ENCODE measurements at places on chromosomes 1 and 21.

DNA sequence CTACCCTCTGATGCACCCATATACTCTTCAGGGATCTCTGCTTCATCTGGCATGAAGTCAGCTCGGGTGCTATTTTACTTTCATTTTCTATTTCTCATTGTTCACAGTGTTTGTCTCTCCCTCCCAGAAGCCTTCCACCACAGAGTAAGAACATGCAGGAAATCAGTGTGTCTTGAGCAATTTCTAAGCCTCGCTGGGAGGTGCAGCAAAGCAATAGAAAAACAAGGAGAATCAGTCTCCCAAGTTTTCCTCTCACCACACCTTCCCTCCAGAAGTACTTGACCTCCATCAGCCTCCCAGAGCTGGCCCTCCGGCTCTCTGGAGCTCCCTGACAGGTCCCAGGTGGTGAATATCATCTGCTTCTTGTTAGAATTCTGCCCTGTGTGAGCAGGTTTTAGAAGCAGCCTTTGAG lies 594.7 kb upstream of the CAMK1G start:
- DNase-seq: peak; percentile 29

DNA sequence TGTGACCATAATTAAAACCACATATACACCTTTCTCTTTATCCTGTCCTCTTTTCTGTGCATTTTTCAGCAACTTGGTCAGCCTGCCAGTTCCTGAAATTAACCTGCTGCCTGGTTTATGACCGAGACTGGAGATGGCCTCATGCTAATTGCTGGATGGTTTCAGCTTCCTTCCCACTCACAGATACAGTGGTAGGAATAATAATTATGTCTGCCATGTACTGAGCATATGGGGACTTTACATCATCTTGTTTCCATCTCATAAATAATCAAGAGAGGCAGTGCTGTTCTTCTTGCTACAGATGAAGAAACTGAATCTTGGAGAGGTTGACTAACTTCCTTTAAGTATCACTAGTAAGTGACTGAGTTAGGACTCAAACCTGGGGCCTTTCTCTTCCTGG lies 148.2 kb downstream of the NOS1AP start:
- DNase-seq: no peak

DNA sequence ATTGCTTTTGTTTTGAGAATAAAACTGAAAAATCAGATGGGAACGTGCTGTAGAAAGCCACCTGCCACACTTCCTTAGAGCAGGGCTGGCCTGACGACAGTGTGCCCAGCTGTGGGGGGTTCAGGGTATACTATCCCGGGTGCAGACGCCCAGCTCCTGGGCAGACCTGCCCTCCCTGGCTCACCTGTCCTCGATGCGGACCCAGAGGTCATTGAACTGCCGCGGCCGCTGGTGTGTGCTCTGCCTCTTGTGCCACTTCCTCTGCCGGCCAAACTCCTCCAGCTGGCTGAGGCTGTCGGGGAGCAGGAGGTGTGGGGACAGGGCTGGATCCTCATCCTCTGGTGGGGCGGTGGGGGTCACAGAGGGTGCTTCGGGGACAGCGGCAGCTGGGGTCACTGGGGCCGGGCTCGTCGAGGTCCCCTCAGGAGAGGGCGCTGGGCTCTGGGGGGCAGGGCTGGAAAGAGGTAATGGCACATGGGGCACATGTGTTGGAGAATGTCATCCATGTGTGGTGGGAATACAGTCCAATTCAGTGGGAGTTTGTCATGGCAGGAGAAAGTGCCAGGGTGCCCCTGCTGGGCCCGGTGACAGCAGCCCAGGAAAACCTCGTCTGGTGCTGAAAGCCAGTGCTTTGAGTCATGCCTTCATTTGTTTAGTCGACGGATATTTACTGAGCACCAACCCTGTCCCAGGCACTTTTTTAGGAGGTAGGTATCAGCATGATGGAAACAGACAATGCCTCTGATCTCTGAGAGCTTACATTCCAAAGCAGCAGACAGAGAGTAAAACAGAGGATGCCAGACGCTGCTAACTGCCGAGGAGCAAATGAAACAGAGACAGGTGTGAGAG lies 222.0 kb downstream of the TRABD2B start:
- no peak for DNase-seq

DNA sequence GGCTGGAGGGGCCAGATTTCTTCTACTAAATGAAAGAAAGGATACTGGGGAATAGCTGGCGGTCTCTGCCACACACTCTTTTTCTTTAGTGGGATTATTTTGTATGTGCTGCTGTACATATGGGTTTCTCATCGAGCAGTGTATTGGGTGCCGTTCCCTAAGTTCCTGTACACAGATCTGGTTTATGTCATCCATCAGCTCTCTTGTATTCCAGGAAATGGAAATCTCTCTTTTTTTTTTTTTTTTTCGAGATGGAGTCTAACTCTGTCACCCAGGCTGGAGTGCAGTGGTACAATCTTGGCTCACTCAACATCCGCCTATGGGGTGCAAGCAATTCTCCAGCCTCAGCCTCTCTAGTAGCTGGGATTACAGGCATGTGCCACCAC lies 27.0 kb upstream of the NID1 start:
- no peak for DNase-seq

DNA sequence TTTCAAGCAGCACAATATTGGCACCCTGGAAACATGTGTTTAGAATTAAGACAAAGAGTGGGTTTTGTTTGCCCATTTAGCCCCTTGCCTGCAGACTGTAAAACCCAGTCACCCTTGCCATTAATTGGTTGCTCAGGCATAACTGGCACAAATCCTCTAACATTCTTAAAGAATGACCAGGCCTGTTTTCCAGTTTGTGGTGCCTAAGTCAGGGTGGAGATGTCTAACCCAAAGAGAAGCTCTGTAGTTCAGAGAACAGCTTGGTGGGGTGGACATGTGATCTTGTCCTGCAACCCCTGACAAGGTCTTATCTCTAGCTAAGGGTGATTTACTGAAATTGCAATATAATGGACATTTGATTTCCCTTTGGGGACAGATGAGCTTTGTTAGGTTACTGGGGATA lies 8.8 kb upstream of the ANGPTL7 start:
- DNase-seq: no peak

DNA sequence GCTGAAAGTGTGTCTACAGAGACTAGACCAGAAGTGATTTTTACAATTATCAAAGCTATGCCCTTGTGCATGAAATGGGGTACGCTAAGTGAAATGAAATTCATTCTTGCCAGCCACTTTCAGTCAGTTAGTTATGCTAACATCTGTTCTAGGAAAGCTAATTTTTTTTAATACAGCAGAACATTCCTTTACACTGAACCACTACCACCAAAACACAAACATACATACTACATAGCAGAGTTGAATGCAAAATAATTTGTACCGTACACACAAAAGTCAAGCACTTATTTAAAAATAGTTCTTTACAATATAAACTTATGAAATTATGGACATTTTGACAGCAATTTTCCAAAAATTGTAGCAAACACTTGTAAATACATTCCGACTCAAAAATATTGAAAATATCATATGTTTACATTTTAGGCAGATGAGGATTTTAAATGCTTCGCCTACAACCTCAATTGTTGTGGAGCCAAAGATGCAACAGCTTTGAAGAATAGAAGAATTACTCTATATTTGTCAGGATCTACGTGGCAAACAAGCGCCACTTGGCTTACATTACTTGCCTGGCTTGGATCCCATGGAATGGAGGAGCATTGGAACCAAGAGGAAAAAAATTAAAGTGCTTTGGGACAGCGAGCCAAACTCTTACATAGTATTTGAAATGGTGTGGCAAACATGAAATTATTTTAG lies 30.6 kb downstream of the WLS start:
- no peak for DNase-seq

DNA sequence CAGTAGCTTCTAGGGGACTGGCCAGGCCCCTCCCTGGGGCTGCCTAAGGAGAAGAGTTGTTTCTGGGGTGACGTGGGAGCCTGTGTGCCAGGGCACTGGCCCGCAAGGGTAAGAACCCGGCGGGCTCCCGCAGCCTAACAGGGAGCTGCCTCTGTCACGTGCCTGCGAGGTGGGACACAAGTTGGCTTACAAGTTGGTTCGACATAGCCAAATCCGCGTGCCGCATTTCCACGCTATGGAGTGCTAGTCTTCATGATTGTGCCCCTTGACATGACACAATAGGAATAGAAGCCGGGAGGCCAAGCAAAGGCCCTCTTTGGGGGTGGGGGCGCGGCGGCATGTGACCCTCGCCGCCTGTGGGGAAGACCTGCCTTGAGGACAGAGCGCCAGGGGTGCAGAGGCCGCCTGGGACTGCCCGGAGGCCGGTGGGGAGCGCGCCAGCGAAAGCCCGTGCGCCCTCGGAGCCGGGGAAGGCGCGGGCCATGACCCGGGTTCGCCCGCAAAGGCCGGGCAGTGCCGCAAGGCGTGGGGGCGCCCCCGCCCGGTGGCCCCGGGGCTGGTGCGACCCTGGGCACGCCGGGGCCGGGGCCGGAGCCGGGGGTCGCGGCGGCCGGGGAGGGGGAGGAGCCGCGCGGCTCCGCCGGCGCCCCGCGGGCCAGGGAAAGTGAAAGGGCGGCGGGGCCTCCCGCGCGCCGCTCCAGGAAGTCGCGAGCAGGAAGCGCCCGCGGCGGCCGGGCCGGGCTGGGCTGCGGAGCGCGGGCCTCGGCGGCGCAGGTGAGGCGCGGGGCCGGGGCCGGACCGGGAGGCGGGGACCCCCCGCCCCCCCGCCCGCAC lies at the start of gene SLC37A1:
SLC37A1 (plus strand) TSS at position 702 of the 834 bp plus-strand sequence. CDS start 4,603 bp downstream, outside the sequence.
- no peak for DNase-seq

DNA sequence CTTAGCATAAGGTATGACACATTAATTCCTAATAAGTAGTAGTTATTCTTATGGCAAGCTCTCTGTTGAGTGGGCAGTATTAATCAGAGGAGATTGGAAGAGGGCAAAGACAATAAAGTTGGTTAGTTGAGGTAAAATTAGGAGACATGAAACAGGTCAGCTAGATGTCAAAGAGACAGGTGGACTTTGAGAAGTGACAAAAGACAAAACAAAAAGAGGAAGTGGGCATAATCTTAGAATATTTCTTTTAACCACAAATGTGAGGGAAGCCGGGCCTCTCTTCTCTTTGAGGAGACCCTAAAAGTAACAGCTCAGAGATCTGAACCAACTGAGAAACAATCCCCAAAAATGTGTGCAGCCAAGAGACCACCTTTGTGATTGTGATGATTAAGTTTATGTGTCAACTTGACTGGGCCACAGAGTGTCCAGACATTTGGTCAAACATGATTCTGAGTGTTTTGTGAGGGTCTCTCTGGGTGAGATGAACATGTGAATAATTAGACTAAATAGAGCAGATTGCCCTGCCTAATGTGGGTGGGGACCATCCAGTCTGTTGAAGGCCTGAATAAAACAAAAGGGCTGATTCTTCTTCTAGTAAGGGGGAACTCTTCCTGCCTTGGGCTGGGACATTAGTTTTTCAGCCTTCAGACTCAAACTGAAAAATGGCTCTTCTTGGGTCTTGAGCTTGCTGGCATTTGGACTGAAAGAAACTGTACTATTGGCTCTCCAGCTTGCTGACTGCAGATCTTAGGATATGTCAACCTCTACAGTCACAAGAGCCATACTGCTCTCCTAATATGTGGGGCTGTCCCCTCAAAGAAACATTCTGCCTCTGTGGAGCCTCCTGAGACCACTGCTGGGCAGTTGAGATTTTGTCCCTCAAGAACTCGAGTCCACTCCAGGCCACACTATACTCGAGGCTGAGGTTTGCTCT lies 40.0 kb downstream of the FCRL5 start:
- DNase-seq: no peak

- DNase-seq: no peak
Observed at GRCh38 chr1:165799387-165799786, 28.0 kb upstream of the UCK2 start.

DNA sequence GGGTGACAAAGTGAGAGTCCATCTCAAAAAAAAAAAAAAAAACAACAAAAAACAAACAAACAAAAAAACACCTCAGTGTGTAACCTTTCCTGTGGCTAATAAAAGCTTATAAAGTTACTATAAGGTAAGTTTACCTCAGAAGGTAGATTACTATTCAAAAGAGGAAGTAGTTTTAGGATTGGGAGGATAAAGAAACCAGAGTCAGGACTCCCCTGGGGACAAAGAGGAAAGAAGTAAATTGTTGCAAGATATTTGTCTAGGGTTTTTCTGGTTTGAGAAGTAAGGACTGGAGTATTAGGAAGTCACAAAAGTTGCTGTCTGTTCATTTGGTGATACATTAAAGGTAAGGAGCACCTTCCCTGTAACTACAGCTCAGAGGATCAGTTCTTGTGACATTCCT lies 23.8 kb upstream of the CENPF start:
- no peak for DNase-seq

DNA sequence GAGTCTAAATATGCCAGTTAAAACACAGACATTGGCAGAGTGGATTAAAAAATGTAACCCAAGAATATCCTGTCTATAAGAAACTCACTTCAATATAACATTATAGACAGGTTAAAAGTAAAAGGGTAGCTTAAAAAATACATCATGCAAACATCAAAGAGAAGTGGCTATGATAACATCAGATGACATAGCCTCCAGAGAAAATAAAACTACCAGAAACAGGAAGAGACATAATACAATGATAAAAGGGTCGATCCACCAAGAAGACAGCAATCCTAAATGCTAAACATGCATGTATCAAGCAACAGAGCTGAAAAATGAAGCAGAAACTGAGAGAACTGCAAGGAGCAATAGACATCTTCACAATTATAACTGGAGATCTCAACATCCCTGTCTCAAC lies 190.2 kb upstream of the NR5A2 start:
- DNase-seq: no peak

GRCh38 chr1:211133393-211133835 lies 534 bp downstream of the KCNH1 start:
- peak; percentile 42 for DNase-seq

DNA sequence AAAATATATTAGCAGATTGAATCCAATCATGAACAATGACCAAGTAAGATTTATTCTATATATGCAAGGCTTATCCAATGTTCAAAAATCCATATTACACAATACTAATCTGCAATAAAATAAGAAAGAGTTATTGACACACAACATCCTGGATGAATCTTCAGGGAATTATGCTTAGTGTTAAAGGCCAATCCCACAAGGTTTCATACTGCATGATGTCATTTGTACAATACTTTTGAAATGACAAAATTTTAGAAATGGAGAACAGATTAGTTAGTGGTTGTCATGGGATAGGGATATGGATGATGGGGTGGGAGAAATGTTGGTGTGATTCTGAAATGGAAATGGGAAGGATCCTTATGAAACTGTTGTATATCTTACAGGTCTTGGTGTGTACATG lies 425.7 kb downstream of the SIPA1L2 start:
- no peak for DNase-seq

GRCh38 chr1:1426496-1427105 lies 5.5 kb upstream of the ANKRD65 start:
- DNase-seq: no peak
